NCI-H1092 treated with DMSO at 0.1 percent for 48 hours (cell line): ENCODE measurements at places on chromosomes 2 and 18.

DNA sequence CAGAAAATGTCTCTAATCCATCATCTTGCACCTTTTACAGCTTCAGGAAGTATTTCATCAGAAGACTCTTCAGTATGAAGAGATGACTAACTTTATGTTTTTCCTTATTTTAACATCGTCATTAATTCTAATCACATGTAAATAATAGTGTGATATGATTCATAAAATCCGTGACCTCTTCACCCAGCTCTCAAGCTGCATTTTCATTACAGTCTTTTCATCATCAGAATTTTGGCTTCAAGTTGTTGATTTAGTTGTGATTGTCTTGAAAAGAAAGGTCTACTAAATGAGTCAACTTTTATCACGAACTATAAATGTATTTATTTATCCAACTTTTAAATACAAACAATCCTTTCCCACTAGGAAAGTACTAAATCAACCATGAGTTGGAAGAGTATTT is 410.3 kb downstream of the LRP1B start:
- no peak for DNase-seq

GRCh38 chr2:73089270-73090030 is 17.9 kb upstream of the SFXN5 start:
- DNase-seq = no peak

DNA sequence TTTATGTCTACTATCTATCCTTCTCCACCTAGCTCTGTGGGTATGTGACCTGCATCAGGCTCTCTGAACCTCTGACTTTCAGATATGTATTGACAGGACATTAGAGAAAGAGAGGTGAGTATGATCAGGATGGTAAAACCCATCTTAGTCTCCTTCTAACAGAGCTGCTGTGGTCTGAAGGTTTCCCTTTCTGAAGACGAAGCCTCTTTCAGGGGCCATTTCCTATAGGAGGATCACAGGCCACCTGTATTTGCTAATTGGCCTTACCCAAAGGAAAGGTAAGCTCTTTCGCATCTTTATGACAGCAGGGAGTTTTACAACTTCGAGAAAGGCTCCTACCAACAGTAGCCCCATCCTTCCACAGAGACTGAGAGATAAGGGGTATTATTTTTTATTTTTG is 442.9 kb downstream of the KCNJ3 start:
- no peak for DNase-seq

- peak; percentile 7 for DNase-seq
These were observed at the start of gene REEP1 for GRCh38 chr2:86337244-86337835. Gene REEP1, minus strand, starts transcription at chr2:86337626. Its CDS starts 116 bp downstream, at chr2:86337510.

DNA sequence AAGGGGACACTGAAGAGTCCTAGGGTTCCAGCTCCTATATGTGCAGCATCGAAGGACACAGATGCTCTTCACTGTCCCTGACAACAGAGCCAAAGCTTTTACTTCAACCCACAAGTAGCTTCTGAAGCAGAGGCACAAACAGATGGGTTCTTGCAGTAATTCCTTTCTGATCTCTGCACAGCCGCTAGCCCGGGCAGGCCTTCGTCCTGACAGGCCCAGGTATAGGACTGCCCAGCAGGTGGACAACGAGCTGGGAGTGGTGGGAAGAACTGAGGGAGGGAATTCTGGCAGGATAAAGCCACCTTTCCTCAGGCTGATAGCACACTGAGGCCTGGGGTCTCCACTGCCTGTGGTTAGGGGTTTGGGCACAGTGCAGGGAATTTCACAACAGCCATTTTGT is 94.8 kb downstream of the RHOB start:
- no peak for DNase-seq

GRCh38 chr2:42974721-42975717 is 182.6 kb upstream of the HAAO start:
- DNase-seq = peak; percentile 17

- DNase-seq = no peak
These were observed 184.4 kb downstream of the KCNS3 start for GRCh38 chr2:18062892-18063291.

DNA sequence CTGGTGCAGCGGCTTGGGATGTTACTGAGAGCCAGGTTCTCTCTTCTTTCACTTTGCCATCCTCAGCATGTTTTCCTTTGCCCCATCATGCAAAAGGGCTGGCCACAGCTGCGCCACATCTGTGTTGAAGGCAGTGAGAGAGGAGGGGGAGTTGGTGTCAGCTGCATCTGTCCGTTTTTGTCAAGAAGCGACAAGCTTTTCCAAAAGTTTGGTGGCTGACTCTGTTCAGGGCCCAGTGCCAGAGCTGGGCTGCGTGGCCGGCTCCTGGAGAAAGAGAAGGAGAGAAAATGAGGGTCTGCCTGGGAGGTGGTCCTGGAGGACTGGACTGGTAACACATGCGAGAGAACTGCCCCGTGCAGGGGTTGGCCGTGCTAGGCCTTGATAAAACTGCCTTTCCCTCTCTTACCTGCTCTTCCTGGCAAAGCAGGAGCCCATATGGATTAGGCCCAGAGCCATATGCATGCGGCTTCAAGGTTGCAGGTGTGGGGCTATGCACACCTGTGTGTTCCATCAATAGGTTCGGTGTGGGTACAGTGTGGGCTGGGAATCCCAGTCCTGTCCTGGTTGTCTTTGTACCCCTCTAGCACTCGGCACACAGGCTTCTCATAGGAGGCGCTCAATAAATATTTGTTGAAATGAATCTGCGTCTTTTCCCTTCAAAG is 9.0 kb downstream of the RNF144A start:
- DNase-seq = no peak

DNA sequence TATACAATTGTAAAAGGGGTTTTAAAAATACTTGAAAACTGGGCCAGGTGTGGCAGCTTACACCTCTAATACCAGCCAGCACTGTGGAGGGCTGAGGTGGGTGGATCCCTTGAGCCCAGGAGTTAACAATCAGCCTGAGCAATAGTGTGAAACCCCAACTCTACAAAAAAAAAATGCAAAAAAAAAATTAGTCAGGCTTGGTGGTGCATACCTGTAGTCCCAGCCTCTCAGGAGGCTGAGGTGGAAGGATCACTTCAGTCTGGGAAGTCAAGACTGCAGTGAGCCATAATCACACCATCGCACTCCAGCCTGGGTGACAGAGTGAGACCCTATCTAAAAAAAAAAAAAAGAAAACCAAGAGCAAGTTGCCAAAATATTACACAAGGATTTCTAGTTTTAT is 182.7 kb downstream of the UBE2E3 start:
- no peak for DNase-seq

GRCh38 chr2:16302431-16303272 is 362.3 kb downstream of the MYCN start:
- no peak for DNase-seq

GRCh38 chr2:10410823-10411437 is 37.2 kb downstream of the ODC1 start:
- peak; percentile 3 for DNase-seq

DNA sequence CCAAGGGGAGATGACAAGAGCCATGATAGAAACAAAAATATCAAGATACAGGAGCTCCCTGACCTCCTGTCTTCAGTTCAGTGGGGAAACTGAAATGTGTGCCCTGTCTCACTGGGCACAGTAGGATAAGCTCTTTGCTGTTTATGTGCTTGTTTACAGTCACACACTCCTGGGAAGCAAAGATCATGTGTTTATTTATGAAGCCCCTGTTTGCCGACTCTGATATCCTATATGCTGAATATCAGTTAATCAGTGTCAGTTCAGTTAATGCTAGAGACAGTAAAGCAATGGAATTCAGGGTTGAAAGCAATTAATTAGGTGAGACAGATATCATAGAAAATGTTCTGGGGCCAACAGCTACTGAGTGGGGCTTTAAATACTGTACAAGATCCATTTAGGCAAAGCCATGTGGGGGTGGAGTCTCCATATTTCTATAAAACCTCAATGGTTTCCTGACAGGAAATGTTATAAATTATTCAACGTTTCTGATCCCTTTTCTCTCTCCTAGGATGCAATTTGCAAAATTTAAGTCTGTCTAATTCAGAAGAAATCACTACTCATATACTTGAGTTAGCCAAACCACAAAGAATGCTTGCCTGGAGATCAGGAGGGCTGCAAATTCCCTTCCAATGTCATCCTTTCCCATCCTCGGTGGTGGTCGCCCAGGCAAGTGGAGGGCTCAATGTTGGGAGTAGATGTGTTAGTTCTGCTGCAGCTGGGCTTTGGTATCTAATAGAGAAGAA is 551.3 kb downstream of the CMPK2 start:
- DNase-seq = no peak

- DNase-seq = no peak
These were observed 414.2 kb downstream of the ZNF521 start for GRCh38 chr18:24937639-24938275.

GRCh38 chr2:26846334-26847306 is 1.3 kb upstream of the DPYSL5 start:
- peak; percentile 81 for DNase-seq

- DNase-seq = peak; percentile 9
These were observed 85.3 kb upstream of the SULT1C3 start for GRCh38 chr2:108154366-108155061.

- DNase-seq = no peak
These were observed 226.0 kb upstream of the LRRTM1 start for GRCh38 chr2:80530442-80531064.

DNA sequence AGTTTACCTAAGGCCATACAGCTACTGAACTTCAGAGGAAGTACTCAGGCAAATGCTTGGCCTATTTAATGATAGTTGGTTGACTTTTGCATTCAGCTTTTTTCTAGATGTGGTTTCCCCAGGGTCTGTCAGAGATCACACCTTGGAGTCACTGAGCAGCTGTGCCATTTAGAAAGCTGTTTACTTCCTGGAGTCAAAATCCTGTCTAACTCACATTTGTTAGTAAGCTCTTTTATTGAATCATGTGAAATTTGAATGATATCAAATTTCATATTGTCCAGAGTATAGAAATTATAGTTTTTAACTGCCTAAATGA is 7.6 kb upstream of the TRIB2 start:
- no peak for DNase-seq

DNA sequence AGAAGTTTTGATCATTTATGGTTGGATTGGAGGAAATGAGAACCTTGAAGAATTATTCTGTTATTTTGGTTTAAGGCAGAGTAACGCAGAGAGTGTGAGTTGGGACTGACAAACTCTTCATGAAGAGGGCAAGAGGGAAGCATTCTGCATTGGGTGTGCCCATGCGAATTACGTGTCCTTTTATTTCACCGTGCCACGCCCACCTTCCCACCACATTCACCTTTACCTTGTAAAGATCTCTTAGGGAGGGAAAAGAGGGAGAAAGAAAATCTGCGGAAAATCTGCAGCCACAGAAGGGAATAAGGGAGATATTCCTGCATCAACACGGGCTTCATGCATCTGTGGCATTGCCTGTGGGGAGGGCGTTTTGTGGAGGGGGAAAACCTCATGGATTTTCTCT is 31.8 kb downstream of the SLC9A4 start:
- no peak for DNase-seq

GRCh38 chr2:232942831-232943230 is 70.2 kb downstream of the NGEF start:
- DNase-seq = no peak

- peak; percentile 16 for DNase-seq
These were observed 188.8 kb downstream of the ZEB2 start for GRCh38 chr2:144330951-144331673.

DNA sequence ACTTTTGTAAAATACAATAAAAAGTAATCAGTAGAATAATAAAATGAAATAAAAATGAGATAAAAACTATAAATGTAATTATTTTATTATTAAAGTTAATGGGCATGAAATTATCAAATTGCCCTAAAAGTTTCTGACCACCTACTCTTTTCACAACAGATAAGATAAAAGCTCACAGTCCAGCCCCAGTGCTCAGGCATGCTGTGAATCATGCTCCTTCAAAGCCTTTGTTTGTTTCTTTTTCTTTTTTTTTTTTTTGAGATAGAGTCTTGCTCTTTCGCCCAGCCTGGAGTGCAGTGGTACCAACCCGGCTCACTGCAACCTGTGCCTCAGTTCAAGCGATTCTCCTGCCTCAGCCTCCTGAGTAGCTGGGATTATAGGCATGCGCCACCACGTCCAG is 181.7 kb downstream of the ANKRD44 start:
- no peak for DNase-seq

GRCh38 chr2:71309-72035 is 25.2 kb upstream of the FAM110C start:
- DNase-seq = no peak

- DNase-seq = no peak
These were observed 505.4 kb upstream of the DDX18 start for GRCh38 chr2:117308861-117309770.

DNA sequence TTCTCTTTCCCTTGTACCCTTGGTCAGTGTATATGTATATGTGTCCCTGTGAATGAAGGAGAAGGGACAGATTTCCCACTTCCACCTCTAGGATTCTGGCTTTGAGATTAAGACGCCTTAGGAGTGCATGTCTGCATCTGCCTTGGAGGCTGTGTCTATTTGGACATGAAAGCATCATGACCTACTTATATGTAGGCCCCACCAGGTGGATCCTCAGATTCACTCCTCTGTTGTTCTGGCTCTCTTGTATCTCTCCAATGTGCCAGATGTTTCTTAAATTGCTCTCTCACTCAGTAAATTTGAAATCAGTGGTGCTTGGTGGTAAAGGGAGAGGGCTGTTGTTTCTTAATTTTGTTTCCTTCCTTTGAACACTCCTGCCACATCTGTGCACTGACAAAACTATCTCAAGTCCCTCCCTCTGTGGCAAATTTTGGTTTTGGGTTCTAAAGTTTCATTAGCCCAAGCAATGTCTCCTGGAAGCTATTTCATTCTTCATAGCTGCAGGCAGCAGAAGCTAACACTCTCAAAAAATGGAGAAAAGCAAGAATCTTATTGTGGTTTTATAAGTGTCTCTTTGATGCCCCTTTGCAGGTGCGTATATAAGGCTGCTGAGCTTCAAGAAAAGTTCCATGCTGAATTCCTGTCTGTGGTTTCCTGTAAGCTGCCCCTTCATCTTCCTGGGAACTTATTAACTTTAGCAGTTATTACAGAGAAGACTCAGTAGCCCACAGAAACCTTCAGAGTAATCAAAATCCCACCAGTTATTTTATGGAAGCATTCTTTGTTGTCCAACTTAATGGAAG is 179.7 kb upstream of the SETBP1 start:
- DNase-seq = no peak

GRCh38 chr2:43039376-43040080 is 186.9 kb downstream of the ZFP36L2 start:
- no peak for DNase-seq

GRCh38 chr2:140338795-140339194 is 1558.6 kb upstream of the NXPH2 start:
- DNase-seq = no peak

- DNase-seq = no peak
These were observed 100.2 kb upstream of the UBXN4 start for GRCh38 chr2:135641156-135642068.

- DNase-seq = no peak
These were observed 300.1 kb upstream of the NXPH2 start for GRCh38 chr2:139080244-139080643.
